ENCODE measurements at places on chromosomes 6 and 20. TPM values are rescaled to one million over a fixed set of nuclear protein-coding genes. Genes with fewer than 3 reads are reported as not detected.

- H3K4me1 ChIP-seq, result peaks cover 8% of the 10 kb centered on the region
- DNase-seq, result no peak
- H3K4me3 ChIP-seq, result no peak overlapping the region
- no peak overlapping the region for H3K27ac ChIP-seq
- H3K36me3 ChIP-seq, result no peaks in the 10 kb centered on the region
- H3K27me3 ChIP-seq, result no peaks in the 10 kb centered on the region
Measured at GRCh38 chr6:6741264-6741663, 152.7 kb downstream of the LY86 start.

GRCh38 chr6:96234444-96234843 lies 218.7 kb downstream of the FUT9 start:
- no peaks in the 10 kb centered on the region for H3K27me3 ChIP-seq
- H3K4me1 ChIP-seq, result no peaks in the 10 kb centered on the region
- H3K4me3 ChIP-seq, result no peak overlapping the region
- no peaks in the 10 kb centered on the region for H3K36me3 ChIP-seq
- no peak overlapping the region for H3K27ac ChIP-seq
- no peak for DNase-seq

The SLC17A1 gene
- polyA plus RNA-seq, result 0.09 TPM

GRCh38 chr20:51565298-51566144 lies 23.0 kb upstream of the NFATC2 start:
- no peak overlapping the region for H3K27ac ChIP-seq
- no peaks in the 10 kb centered on the region for H3K36me3 ChIP-seq
- no peak for DNase-seq
- peaks cover 22% of the 10 kb centered on the region for H3K4me1 ChIP-seq

GRCh38 chr20:46690219-46691106 lies 1.2 kb upstream of the TP53RK start:
- H3K36me3 ChIP-seq, result peaks cover 4% of the 10 kb centered on the region
- peak overlapping the region; percentile 78 for H3K27ac ChIP-seq
- H3K4me3 ChIP-seq, result peak overlapping the region; percentile 71
- DNase-seq, result peak; percentile 44

The EPPIN gene
- polyA plus RNA-seq, result not detected

DNA sequence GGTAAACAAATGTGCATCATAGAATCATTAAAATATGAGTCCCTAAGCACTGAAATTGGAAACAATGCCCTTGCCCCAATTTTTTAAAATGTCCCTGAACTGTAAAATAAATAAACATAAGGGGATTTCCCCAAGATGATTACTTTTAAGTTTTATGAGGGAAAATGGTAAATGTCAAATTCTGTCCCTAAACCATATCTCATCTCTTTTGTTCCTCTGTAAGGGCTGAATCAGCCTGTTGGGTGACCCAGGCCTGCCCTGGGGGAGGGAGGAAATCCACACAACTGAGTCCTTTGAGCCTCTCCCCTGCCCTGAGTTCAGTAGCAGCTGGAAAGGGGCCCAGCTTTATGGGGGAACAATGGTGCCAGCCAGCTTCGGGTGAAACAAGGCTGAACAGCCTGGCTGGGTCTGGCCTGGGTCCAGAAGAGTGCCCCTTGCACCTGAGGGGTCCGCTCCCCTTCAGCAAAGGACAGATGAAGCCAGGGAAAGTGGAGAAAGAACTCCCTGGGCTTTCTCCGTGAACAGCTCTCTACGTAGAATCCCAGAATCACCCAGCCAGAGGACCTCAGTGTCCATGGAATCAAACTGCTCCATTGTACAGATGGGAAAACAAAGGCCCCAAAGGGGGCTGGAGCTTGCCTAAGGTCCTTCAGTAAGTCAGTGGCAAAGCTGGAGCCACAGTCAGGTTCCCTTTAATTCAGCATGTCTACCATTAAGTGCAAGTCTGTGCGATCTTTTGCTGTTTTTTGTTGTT lies 28.2 kb upstream of the ITCH start:
- no peaks in the 10 kb centered on the region for H3K36me3 ChIP-seq
- no peak overlapping the region for H3K4me3 ChIP-seq
- no peak overlapping the region for H3K27ac ChIP-seq
- H3K27me3 ChIP-seq, result no peaks in the 10 kb centered on the region

All from large intestine (tissue), 12 donors.